ENCODE measurements at places on chromosomes 5 and 9.

DNA sequence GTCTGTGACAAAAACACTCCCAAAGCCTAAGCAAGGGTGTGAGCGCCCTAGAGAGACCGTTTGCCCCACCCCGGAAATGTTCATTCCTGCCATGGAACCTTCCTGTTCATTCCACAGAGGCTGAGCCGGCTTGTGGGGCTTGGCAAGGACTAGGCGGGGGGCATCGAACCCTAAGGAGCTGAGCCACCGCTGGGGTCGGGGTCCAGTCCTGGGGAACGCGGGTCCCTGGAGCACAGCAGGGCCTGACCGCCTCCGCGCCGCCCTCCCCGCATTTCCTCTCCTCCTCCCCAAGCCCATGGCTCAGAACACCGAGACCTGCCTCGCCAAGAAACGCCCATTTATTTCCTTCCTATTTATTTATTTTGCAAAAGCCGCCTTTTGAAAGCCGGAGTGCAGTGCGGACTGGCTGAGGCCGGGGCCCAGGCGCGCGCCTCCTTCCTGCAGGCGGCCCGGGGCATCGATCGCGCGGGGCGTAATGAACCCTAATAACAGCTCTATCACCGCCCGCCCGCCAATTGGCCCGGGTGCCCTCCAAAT lies 228.9 kb upstream of the IRX4 start:
- DNase-seq = no peak

GRCh38 chr5:7706256-7706655 lies 144.7 kb downstream of the CFAP90 start:
- no peak for DNase-seq

DNA sequence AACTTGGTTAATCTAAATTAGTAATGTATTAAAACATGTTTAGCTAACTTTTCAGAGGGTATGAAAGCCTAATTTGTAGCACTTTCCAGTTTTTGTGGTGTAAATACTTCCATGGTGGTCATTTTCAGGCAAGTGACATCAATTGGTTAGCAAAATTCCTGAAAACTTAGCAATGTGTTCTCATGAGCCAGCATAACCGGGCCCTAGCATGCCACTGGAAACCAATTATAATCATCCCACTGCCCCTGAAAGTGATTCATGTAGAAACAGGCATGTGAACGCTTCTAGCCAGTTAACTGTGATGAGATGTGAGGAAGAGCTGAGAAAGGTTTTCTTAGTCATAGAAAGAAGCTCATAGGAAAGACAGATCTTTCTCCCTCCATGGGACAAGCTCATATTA lies 417.2 kb downstream of the TLR4 start:
- no peak for DNase-seq

DNA sequence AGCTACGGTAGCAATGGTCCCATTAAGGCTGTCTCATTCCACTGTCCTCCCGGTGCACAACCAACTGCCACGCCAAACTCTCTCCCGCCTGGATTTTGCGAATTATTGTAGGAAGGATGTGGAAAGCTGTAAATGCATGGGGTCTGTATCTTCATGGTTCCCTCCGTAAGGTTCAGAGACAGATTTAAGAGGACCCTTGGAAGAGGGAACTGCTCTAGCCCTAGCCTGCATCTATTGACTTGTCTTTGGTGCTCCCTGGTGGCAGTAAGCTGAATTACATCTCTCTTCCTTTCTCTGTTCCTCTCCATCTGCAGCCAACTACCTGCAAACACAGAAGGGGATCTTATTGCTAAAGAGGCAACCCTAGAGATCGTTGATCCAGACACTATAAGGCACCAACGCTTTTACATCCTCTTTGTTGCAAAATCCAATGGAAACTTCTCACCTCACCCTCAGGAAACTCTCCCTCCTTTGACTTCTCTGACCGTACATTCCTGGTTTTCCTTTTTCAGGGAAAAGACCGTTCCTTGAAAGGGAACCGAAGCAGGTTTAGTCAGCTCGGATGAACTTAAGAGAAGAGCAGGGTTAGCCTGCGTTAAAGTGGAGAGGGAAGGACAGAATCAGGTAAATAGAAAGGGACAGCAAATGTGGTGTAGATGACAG lies 11.9 kb downstream of the CAPSL start:
- DNase-seq = peak; percentile 64

DNA sequence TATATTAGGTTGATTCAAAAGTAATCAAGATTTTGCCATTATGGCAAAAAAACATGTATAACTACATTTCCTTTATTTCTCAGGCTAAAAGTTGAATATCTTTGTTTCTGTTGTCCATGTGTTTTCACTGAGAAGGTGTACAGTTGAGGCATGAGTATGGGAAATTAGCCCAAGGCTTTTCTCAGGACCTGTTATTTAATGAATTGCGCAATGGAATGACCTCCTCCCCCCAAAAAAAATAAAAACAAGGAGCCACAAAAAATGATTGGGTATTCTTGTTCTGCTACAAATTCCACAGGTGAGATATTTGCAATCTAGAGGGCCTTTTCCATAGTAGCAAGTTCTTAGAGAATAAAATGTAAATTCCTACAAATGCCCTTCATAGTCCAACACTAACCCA lies 186.8 kb downstream of the TRPM3 start:
- DNase-seq = no peak

DNA sequence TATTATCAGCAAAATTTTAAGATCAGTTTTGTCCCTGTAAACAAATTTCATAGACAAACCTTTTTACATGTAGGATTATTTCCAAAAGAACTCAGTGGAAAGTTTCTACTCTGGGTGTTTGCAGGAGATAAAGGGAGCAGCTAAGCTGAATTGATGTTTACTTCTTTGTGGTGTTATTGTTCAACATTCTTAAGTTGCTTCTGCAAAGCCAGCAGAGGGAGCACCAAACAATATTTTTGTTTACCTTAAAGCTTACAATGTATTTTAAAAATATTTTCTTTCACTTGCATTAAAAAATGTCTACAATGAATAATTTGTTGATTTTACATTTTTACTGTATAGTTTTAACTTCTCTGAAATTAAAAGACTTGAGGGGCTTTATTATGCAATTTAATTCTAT lies 135.4 kb downstream of the ATG10 start:
- DNase-seq = no peak

- DNase-seq = no peak
These were observed 28.1 kb downstream of the LMNB1 start for GRCh38 chr5:126805063-126805462.

GRCh38 chr9:80507611-80508010 lies 935.8 kb downstream of the TLE4 start:
- DNase-seq = no peak

DNA sequence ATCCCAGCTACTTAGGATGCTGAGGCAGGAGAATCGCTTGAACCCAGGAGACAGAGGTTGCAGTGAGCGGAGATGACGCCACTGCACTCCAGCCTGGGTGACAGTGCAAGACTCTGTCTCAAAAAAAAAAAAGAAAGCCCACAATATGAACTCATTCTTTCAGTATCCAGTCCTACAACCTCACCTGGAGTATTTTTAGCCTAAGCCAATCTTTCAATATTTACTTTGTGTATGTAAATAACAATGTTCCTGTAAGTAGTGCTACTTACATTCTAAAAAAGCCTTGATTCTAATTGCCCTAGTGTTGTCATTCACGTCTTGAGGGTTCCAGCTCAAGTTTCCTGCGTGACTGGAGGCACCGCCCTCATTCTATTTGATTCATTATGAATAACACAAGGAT lies 62.0 kb downstream of the BHMT start:
- no peak for DNase-seq

GRCh38 chr5:151745071-151745705 lies 13.2 kb downstream of the ATOX1 start:
- no peak for DNase-seq
